ENCODE measurements at places on chromosomes 4 and X. TPM values are rescaled to one million over a fixed set of nuclear protein-coding genes. Genes with fewer than 3 reads are reported as not detected.

Gene TCEAL6
- not detected for total RNA-seq

Gene ATP7A
- 12.1 TPM for total RNA-seq

Gene ARAP2
- 11.2 TPM for total RNA-seq

Gene RNF212
- total RNA-seq, result 3.0 TPM

Gene ALB
- not detected for total RNA-seq

Gene XAGE1A
- not detected for total RNA-seq

Gene RP2
- total RNA-seq, result 19.0 TPM

Gene HSD17B13
- total RNA-seq, result not detected

Gene VCX2
- total RNA-seq, result not detected

Gene PARM1
- 0.86 TPM for total RNA-seq

Gene VEGFD
- not detected for total RNA-seq

Gene CCSER1
- not detected for total RNA-seq

Gene LRP2BP
- 1.3 TPM for total RNA-seq

Gene RTL3
- 0.32 TPM for total RNA-seq

Gene CLDN22
- not detected for total RNA-seq

Gene NUP62CL
- total RNA-seq, result under 0.01 TPM

Measured in fibroblast of villous mesenchyme (primary cell).